ENCODE measurements at places on chromosomes 16 and 17.

- DNase-seq = no peak
These were observed 1.2 kb downstream of the OR1F1 start for GRCh38 chr16:3188925-3189825.

- DNase-seq = no peak
These were observed 53.0 kb downstream of the SF3B3 start for GRCh38 chr16:70576431-70577255.

DNA sequence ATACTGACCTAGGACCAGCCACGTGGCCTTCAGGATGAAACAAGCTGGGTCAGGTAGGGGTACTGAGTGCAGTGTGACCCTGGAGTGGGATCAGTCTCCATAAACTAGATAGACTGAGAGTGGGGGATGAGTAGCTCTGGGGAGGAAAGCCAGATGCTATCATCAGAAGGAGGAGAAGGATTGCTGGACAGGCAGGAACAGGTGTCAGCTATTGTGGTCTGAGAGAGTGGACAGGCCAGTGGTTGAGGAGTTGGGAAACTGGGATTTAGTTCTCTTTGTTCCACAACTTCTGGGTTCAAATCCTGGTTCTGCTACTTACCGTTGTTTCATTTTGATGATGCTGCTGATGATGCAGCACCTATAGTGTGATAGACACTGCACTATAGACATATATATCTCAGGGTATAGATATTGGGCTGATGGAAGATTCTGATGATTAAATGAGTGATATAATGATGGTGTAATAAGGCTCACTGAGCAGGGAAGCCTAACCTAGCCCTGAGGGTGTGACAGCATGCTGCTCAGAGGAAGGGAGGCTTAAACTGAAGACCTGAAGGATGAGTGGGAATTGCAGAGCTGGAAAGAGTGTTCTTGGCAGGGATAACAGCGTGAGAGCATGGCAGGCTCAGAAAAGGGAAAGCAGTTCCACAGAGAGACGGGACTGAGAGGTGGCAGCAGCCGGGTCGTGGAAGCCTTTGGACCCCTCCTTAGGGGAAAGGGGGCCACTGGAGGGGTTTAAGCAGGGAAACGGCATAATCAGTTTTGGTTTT, 66.0 kb downstream of the SNX20 start:
- no peak for DNase-seq

DNA sequence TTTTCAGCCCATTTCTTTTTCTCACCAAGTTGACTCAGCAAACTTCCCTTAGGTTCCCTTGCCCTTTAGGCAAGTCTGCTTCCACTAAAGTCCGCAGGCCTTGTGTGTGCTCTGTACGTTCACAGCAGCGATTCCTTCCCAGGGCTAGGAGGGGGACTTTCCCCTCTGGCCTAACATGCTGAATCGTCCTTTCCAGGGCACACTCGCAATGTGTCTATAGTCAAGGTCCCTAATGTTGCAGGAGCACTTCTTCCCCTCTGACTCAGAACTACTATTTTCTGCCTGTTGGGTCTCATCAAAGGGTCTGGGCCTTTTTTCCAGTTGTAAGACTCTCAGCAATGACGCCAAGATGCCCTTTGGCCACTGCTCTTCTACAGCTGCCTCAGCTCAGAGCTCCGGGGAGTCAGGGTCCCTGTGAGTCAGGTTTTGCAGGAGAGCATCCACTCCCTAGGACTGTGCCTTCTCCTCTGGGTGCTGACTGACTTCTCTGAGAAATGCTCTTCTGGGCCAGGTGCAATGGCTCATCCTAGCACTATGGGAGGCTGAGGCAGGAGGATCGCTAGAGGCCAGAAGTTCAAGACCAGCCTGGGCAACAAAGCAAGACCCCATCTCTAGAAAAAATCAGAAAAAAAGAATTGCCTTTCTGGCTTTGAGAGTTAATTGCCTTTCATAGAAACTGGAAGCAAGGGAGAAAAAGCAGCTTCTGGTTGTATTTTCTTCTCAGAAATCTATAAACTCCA, 64.4 kb upstream of the TBX2 start:
- DNase-seq = no peak

DNA sequence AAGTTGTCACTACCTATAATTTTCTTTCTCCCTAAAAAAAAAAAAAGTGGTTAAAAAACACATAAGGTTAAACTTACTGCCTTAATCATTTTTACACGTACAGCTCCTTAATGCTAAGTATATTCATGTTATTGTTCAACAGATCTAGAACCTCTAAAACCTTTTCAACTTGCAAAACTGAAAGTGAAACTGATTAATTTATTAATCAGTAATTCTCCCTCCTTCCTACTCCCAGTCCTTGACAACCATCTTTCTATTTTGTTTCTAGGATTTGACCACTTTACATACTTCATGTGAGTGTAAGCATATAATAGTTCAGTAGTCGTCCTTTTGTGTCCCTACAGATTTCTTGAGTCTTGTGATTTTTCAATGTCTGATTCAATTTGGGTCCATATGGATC, 251.4 kb upstream of the KIF2B start:
- DNase-seq = no peak

DNA sequence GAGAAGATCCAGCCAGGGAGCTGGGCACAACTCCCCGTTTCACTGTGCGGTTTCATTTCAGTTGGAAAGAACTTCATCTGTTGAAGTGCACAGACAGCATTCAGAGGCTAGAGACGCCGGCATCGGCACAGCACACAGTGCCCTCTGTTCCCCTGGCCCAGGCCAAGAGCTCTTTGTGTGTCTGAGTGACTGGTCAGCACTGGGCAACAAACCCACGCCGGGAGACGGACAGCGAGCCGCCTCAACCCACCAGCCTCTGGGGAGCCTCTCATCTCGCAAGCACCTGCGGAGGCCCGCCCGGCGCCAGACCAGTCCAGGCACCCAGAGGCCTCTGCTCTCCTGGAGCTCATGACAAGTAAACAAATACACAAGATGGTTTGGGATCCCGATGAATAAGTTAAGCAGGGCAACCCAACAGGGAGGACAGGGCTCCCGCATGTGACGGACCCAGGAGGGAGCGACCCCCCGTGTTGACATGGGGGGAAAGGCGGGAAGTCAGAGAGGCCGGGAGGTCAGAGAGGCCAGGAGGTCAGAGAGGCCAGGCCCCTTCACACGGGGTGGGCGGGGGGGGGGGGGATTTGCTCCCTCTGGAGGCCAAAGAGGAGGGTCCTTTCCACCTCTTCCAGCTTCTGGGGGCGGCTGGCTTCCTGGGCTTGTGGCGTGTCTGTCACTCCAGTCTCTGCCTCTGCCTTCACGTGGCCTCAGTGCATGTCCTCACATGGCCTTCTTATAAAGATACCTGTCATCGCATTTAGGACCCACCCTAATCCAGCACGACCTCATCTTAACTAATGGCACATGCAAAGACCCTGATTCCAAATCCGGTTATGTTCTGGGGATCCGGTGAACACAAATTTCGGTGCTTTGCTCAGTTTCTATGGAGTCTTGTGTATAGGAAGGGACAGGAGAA, 25.8 kb upstream of the KLHDC4 start:
- DNase-seq = no peak

DNA sequence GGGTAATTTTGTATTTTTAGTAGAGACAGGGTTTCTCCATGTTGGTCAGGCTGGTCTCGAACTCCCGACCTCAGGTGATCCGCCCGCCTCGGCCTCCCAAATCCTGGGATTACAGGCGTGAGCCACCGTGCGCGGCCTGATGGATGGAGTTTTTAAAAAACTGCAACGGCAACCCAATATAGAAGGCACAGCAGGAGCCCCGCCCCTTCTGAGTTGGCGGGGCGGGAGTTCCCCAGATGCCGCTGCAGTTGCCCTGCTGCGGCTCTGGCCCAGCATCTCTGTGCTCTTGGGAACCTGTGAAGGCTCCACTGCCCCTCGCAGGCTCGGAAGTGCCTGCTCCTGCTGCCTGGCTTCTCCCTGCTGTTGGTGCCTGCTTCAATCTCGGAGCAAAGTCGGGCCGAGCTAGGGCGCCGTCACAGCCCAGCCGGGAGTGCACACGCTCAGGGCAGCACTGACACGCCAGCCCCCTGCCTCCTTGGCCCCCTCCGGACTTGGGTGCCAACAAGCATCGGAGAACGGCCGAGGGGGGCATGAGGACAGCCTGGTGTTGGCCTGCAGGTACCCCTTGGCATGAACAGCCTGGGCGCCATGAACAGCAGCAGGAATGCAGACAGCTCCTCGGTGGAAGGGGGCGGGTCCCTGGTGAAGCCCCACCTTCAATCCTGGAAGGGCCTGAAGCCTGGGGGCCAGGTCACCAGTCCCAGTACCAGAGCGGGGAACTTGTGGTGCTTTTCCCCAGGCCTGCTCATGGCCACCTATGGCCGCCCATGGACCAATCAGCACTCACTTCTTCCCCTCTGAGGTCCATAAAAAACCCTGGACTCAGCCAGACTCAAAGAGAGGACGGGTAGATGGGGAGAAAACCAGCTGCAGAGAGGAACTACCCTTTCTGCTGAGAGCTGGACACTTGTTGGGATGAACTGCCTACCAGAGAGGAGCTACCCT, 2.3 kb upstream of the NT5M start:
- DNase-seq = no peak

- DNase-seq = no peak
These were observed 102.2 kb downstream of the HIC1 start for GRCh38 chr17:2157081-2157480.

DNA sequence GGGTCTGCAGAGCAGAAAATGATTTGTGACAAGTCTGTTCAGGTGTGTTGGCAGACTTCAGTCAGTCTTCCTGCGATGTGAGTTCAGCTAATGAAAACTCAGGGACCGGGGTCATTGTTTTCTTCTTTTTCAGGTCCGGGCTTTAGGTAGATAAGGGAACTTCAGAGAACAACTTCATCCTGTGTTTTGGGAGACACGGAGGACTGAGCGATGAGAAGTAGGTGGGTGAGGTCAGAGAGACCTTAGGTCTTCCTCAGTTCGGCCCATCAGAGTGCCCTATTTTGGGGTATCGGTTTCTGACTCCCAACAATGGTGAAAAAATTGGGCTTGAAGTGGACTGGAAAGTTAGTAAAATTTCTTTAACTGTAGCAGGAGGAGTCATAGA, 88.9 kb upstream of the ATF7IP2 start:
- no peak for DNase-seq

DNA sequence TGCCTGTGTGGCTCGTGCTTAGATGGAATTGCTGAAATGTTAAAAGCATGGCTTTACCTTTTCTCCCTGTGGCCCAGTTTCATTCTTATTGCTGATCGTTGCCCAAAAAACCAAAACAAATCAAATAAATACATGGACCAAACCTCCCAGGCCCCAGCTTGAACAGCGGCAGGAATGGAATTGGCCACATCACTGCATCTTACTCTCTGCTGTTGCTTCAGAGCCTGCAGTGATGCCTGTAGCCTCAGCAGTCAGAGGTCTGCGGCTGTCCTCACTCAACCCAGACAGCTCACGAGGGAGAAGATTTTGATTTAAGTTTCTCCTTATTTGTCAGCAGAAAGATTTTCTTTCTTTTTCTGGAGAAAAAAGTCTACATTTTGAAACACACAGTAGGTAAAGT, 91.5 kb downstream of the NPIPB11 start:
- DNase-seq = no peak
